Omental fat pad (tissue), 4 donors: ENCODE measurements at places on chromosomes 2 and 18.

DNA sequence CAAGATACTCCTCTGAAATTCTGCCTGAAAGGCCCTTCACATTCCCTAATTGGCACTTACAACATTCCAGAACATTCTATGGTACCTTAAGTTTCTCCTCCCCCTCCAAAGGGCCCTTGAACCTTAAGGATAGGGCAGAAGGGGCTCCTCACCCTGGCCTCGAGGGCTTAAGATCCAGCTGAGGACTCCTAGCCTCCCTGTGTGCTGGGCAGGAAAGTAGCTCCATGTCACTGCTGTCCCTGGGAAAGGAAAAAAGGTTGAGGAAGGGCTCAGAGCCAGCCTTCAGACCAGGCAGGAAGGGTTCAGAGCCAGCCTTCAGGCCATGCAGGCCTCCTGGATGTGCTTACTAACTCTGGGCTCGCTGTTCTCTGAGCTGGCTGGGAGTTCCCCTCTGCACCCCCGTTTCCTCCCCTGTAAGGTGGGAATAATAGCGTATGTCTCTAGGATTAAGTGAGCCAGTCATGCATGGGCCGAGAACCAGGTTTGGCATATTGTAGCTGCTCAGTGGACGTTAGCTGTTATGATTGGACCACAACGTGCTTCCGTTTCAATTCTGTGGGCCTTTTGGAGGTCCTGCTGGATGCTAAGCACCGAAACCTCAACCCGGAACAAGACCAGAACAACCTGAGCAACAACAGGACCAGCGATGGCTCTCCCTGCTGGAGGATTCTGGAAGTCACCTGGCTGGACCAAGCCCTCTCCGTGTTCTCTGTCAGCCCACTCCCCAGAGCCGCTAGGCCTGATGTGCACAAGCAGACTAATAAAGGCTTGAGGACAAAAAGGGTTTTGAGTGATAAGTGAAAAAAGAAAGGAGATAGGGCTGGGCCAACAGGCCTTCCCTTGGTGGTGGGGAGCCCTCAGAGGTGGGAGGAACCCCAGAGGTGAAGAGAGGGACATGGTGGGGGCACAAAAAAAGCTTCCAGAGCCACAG is 1.0 kb upstream of the B3GNT7 start:
- DNase-seq: no peak

- no peak for DNase-seq
These were observed 3.3 kb upstream of the HJURP start for GRCh38 chr2:233857511-233858141.

GRCh38 chr2:167198009-167198408 is 309.7 kb downstream of the XIRP2 start:
- DNase-seq: no peak

- DNase-seq: no peak
These were observed 19.9 kb upstream of the ZAP70 start for GRCh38 chr2:97693476-97693875.

GRCh38 chr2:20467789-20468548 is 21.1 kb downstream of the RHOB start:
- peak; percentile 3 for DNase-seq

- no peak for DNase-seq
These were observed 853.6 kb upstream of the SOX11 start for GRCh38 chr2:4838626-4839025.

DNA sequence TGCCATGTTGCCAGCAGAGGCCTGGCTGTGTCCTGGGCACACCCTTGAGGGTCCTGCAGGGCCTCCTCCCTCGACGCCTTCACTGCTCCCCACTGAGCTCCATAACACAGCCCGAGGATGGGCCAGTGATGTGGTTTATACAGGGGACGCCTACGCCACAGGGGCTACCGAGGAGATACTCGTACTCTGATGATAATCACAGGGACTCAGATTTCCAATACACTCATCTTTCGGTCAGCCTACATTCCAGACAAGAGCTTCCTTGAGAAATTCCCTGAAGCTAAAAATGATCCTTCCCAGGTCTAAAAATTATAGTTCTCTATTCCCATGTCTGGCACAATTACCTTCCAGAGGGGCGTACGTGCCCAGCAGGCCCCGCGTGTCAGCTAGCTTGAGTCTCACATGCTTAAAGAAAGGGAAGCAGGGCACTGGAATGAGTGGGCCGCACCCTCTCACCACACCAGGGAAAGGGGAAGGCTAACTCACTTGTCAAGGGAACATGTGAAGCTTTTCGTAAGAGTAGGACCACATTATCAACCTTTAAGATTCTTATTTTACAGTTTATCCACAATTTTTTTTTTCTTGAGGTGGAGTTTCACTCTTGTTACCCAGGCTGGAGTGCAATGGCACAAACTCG is 159.5 kb upstream of the NDUFV2 start:
- no peak for DNase-seq

DNA sequence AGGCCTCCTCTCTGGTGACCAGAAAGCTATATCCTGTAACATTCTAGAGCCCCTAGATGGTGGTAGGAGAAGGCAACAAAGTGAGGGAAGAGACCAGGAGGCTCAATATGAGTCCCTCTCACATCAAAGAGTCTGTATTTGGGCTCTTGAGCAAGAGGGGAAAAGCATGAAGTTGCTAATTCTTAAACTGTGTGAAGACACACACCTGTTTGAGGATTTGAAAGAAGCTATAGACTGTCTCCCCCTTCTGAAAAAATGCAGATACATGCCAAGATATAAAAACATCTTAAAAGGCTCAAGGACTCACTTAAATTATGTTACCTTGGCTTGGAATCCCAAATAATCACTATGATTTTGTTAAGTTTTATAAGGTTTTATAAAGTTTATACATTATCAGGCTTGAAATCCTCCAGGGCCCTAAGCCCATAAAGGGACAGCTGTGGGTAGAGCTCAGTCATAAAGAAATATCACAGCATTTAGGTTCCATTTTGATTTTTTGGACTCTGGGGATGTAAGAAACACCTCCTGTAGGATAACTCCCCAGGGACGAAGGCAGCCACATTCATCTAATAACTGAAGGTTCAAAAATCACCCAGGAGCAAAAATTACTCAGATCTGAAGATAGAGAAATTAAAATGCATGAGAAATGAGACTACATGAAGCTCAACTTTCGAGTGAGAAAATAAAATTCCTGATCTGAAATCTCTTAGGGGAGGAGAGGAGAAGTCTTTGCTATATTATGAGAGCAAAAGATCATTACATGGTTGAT is 136.1 kb upstream of the LGALSL start:
- no peak for DNase-seq

- no peak for DNase-seq
These were observed 12.6 kb upstream of the SEC11C start for GRCh38 chr18:59127047-59127446.

DNA sequence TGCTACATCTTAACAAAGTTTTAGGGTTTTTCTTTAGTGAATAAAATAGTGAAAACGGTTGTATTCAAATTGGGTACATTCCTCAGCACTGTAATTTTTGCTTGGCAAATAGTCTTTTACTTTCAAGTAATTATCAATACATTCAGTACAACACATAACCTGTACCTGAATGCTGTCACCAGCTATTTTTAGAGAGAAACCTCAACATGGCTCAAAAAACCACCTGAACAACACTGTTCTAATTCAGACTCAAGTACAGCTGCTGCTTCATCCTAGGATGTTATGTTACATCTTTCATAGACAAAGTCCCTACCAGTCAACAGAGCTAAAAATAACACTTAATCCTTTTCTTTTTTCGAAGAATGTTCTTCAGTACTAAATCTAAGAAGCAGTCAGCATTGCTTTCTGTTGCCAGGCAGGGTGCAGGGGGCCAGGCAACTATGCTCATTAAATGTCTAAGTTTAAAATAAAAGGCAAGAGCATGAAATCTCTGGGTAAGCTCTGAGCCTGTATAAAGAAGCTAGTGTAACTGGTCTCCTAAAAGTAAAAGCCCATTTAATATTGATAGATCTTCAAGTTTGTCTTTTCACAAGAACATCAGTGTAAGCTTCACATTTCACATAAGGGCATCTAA is 20.5 kb downstream of the PDIA6 start:
- DNase-seq: no peak

DNA sequence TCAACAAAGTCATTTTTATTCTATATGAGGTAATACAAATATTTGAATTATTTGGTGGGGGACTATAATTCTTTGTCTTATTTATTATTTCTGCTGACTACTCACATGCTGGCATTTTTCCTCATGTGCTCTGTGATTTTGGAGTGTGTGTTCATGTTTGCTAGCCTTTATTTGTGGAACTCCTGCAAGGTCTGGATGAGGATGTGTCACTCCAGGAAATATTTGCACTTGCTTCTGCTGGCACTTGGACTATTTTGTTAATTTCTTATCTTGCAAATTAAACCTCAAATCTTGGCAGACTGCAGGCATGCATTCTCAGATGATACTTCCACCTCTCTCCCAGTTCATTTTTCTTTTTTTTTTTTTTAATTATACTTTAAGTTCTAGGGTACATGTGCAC is 34.1 kb downstream of the POLI start:
- DNase-seq: no peak

DNA sequence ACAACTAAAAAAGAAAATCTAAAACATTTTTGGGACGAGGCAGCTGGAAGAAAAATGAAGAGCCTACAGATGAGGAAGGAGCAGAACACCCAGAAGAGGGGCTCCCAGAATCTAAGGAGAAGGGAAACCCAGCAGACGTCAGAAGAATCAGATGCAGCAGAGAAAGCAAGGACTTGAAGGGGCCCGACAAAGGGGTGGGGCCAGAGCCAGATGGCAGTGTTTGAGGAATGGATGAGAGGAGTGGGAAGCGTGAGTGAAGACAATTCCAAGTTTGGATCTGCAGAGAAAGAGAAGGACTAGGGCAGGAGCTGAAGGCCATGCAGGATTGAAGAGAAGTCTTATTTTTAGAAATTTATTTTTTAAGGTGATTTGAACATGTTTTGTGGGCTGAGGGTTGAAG is 19.3 kb downstream of the PTMA start:
- no peak for DNase-seq

DNA sequence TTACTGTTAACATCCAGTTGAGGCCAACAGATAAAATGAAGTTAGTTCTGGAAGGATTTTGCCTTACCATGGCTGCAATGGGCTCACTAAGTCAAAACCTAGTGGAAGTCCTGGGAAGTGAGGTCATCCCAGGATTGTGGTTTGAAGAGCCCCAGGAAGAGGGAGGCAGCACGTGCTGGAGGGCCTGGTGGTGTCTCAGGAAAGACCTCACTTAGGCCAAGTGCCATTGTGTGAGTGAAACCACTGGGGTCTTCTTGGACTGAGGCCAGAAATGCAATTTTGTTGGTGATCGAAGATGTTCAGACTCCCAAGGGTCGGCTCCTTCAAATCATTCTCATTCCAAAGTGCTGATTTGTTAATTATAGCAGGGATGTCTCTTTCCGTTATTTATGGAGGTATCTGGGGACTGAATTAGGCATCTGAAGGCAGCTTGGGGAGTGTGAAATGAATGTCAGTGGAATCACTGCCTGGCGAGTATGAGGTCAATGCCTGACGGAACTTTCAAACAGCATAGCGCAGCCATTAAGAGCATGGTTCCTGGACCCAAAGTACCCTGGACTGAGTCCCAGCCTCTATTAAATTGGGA is 60.0 kb downstream of the IL1R2 start:
- DNase-seq: no peak

GRCh38 chr2:239399433-239399920 is 1.3 kb downstream of the HDAC4 start:
- no peak for DNase-seq

GRCh38 chr2:208608122-208608835 is 201.7 kb downstream of the PTH2R start:
- no peak for DNase-seq

- DNase-seq: no peak
These were observed 362.6 kb upstream of the ID2 start for GRCh38 chr2:8319219-8319618.

DNA sequence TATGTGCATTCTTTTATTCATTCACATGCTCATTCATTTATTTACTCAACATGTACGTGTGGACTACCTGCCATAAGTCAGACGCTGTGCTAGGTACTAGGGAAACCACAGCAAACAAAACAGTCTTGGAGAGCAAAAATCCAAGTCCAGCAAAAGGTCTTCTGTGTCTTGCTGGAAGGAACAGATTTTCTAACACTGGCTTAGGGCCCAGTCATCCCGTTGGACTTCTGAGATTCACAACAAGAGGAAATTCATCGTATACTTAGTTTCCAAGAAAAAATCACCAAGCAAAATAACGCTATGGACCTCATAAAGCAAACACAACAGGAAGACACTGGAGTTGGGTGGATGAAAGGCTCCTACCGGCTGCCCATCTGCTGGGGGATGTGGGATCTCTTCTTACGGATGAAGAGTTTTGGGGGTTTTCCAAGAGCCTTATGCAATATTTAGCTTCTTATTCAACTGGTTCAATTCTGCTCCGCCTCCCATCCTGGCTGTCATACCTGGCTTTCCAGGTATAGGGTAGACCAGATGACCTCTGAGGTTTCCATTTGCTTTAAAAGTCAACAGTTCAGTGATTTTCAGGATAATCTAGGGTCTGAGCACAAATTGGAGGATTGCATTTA is 262.7 kb downstream of the HAUS1 start:
- no peak for DNase-seq

- DNase-seq: no peak
These were observed 605.6 kb downstream of the XIRP2 start for GRCh38 chr2:167493862-167494261.

DNA sequence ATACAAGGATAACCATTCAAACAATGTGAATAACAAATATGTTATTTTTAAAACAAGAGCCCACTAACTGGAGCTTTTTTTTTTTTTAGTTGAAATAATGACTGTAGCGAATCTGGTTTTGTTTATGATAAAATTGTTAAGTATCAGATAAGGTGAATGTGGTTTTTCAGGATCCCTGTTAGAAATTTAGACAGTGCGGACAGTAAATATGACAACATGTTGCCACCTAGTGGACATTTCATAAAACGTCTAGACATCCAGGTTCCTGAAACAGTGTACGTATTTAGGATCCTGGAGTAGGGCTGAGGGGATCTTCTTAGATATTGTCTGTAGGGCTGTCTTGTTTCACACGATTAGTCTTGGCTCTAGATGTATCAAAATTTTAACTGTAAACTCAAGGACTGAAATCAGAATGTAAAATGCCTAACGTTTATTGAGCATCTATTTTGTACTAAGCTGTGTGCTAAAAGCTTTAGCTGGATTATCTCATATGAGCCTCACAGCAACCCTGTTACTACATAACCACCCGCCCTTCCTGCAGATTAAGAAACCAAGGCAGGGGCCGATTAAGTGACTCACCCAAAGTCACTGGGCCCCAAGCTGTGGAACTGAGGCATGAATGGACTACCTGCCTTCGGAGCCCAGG is 23.9 kb upstream of the CCDC68 start:
- no peak for DNase-seq

GRCh38 chr2:233329489-233330135 is 22.0 kb downstream of the SAG start:
- DNase-seq: no peak
